ENCODE measurements at places on chromosomes 4 and X.

- ATAC-seq: no peak
Observed at GRCh38 chr4:143273160-143273917, 63.3 kb upstream of the GAB1 start.

DNA sequence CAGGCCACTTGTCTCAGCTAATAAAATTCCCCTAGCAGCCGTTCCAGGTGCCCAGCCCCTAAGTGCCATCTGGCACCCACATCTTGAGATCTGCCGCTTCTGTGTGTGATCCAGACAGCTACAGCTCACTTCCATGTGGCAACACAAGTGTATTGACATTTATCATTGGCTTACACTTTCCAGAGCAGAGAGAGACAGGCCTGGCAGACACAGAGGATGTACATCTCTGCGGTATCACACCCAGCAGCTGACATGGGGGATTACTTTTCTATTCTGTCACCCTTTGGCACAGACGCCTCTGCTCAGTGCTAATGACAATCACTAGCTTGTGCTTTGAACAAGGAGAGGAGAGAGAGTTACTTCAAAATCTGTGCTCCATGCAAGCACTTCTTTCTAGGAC lies 195.9 kb downstream of the KDR start:
- no peak for ATAC-seq

- ATAC-seq: no peak
Observed at GRCh38 chr4:34771632-34772031, 1472.7 kb downstream of the ARAP2 start.

- ATAC-seq: no peak
Observed at GRCh38 chr4:108888769-108889168, 125.9 kb upstream of the ETNPPL start.
